ENCODE measurements at places on chromosomes 13 and 19.

- no peak for DNase-seq
Measured at GRCh38 chr13:98297051-98297450, 120.0 kb upstream of the RNF113B start.

- DNase-seq, result no peak
Measured at GRCh38 chr19:1512671-1513498, at the start of gene ADAMTSL5. TSS of gene ADAMTSL5 (minus strand) at chr19:1513019. CDS start at chr19:1510943, 2,076 bp downstream.

DNA sequence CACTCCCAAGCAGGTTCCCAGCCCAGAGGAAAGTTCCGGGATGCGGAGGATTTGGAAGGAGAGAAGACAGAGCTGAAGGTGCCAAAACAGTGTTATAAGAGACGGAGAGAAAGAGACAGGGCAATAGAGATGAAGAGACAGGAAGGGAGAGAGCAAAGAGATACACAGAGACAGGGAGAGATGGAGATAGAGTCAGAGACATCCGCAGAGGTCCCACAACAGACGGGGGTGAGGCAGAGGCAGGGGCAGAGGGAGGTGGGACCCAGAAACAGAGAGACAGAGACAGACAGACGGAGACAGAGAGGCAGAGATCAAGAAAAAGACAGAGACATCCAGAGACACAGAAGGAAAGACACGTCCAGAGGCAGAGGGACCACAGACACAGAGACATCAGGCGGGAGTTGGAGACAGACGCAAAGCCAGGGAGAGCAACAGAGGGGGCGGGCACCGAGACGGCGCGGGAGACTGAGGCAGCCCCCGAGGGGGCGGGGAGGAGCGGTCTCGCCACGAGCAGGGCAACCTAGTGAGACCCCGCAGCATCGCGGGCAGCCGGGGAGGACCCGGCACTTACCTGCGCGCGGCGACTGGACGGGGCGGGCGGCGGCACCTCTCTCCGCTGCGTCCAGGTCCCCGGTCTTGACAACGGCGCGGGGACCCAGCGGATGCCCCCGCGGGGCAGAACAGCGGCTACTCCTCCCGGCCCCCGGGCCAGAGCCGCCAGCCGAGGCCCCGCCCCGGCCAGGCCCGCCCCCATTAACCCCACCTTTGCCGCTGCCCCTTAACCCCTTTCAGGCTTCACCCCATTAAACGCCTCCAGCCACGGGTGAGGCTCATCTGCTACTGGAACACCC lies at the start of gene GPR4:
GPR4 (minus strand) TSS at position 689 of the 851 bp plus-strand sequence. CDS start 10,346 bp downstream, outside the sequence.
- no peak for DNase-seq

DNA sequence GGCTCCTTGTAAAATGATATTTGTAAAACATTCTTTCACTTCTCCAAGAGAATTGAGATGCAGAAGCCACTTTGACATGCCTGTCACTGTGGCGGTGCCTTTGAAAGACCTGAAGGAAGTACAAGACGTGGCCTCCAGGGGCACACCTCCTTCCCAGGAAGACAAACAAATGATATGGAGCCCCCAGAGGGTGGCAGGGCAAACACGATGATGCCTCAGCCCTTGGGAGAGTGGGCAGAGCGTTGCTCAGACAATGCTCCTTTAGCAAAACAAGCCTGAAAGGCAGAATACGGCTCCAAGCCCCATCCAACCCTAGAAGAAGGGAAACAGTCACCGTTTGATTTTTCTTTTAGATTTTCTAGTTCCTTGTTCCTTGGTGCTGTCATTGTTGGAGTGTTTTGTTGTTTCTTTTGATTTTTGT lies 9.2 kb upstream of the ATP12A start:
- no peak for DNase-seq

DNA sequence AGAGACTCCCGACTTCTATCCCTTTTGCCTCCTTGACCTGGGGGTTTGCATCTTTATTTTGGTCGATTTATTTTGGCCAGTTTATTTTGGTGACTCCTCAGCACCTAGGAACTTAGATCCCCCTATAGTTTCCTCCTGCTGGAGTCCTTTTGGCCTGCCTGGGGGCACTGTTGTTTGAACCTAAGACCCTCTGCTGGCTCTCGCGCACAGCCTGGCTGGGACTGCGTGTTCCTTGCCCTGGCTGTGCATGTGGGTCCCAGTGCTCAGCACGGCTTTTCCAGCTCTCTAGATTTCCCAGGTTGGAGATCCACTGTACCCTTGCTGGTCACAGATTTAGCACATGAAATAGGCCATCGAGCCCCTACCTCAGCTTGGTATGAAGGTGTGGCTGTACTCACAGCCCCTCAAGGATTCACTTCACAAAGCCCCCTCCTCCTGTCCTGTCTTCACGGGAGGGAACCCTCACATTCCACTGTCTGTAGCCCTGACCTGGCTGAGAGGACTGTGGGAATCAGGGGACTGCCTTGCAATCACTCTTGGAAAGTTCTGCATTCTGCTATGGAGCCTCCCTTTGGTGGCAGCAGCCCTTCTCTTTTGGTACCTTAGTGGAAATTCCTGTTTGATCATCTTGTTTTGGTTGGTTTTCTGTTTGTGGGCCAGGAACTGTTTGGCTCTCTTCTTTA lies 8.3 kb downstream of the UBAC2 start:
- DNase-seq, result no peak

GRCh38 chr13:91358387-91358782 lies 10.9 kb downstream of the MIR17HG start:
- DNase-seq, result no peak

- DNase-seq, result no peak
Measured at GRCh38 chr13:46288570-46289259, 77.0 kb downstream of the LRRC63 start.
